SIG-M5 (cell line): ENCODE measurements at places on chromosomes 16 and 17.

DNA sequence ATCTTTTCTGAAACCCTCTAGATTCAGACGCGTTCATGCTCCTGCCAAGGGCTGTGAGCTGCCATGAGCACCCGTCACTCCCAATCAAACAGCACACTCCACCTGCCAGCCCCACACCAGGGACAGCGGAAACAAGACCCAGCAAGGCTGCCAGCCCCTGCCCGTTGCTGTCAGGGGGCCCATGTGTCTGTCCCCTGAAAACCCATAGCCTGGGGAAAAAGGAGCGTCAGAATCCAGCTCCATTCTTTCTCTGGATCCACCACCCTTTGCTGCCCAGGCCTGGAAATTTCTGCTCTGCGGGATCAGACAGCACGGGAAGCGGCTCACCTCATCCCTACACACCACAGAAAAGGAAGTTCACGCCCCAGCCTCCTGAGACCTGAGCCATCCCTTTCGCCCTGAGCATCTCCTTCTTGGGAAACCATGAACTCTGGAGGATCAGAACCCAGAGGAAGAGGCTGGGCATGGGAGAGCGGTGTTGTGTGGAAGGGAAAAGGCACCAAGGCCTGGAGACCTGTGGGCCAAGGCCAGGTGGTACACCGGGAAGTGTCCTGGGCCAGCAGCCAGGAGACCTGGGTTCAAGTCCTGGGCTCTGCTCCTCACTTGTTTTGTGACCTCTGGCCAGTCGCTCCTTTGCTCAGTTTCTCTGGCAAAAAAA lies 51.5 kb upstream of the RCVRN start:
- no peak for DNase-seq

- DNase-seq: no peak
These were observed 16.2 kb downstream of the CHST4 start for GRCh38 chr16:71542377-71542776.

DNA sequence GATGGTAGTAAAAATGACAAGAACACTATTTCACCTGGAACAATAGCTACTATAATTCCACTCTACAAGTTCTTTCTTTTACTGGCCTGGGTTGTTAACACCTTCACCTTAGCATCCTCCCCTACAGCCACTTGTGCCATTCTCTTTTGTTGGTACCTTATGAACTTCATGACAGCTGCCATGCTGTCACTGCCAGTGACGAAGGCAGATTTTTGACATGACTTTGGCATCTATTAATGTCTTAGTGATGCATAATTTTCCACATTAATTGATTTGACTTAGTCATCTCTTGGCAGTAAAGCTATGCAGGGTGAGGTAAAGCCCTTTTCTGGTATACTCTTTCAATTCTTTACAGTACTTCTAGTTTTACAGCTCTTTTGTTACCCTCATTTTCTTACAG lies 207.9 kb downstream of the TANC2 start:
- DNase-seq: no peak

DNA sequence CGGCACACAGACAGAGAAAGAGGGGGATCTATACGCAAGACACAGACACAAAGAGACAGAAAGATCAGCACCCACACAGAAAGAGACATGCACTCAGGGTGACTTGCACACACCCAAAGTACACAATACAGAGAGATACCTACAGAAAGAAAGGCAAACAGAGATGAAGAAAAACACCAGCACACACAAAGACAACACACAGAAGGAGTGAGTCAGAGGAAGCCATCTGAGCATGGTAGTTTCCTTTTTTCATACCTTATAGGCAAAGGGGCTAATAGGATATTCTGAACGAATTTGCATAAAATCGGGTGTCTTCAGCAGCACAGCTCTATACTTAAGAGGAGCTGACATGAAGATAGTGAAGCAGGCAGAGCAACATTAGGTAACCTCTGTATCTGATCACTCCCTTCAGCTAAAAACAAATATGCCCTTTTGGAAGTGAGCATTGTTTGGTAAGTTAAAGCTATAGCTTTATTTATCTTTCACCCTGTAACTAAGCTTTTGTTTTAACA lies 198.6 kb downstream of the AATF start:
- no peak for DNase-seq

DNA sequence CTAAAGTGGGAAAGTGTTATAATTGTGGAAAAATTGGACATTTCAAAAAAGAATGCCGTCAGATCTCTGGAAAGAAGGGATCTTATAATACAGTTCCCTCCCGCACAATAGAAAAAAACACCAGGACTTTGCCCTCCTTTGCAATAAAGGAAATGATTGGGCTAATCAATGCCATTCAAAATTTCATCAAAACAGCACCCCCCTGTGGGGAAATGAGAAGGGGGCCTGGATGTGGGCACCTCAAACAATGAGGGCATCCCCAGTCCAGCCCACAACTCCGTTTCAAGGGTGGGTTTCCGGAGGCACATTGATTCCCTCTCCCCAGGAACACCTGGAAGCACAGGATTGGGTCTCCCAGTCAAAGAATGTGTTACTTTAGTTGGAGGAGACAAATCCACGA lies 26.1 kb downstream of the CD300LG start:
- DNase-seq: no peak

GRCh38 chr16:3289998-3290673 lies 6.8 kb downstream of the ZNF263 start:
- no peak for DNase-seq

- DNase-seq: no peak
These were observed 239.6 kb upstream of the FOXF1 start for GRCh38 chr16:86270696-86271095.

DNA sequence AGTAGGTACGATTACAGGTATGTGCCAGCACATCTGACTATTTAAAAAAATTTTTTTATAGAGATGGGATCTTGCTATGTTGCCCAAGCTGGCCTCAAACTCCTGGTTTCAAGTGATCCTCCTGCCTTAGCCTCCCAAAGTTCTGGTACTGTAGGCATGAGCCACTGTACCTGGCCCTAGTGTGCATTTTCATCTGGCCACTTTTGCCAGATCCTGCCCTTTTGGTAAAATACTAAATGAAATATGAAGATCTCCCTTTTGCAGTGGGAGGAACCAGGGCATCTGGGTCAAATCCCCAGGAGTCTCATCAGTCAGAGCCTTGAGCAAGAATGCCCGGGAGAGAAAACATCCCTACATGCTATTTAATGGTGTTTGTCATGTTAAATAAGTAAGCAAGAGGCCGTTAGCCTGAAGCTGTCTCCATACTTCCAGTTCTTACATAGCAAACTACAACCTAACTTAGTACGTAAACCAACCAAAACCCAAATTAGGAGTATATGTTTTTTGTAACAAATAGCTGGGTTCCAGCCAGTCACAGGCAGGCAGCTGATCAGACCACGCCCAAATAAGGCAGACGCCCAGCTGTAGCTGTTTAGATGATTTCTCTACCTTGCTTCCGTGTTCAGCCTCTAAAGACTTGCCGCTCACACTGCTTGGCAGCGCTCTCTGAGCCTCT lies 46.5 kb upstream of the CLEC18A start:
- no peak for DNase-seq

DNA sequence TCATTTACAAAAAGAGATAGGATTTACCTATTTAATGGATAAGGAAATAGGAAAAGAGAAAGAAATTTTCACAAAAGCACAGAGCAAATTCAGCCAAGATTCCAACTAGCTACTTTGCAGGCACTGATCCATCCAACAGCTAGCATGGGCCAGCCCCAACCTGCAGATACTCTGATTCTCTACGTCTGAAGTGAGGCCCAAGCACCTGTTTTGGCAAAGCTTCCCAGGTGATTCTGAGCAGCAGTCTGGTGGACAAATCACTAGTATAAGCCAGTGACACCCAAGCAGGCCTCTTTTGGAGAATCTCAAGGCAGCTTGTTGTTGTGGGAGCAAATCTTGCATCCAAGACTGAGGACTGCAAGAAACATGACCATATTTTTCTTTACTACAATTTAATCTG lies 20.9 kb upstream of the CALB2 start:
- no peak for DNase-seq

GRCh38 chr17:68700421-68700820 lies 99.3 kb upstream of the FAM20A start:
- DNase-seq: no peak

- DNase-seq: no peak
These were observed 5.0 kb upstream of the RPH3AL start for GRCh38 chr17:357644-358043.

DNA sequence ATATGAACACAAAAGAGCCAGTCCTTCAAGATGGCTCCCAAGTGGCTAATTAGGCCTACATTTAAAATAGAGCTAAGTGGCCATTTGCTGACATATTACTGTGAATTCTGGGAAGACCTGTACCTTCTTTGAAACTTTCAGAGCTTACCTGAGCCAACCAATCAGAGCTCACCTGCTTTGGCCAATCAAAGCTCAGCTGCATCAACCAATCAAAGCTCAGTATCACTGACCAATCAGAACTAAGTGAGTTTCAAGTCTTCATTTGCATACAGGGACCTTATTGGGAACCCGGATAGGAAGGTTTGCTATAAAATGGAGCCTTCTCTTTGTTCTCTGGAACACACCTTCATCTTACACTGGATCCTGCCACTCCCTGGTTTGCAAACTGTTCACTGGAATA lies 63.7 kb downstream of the FOXL1 start:
- no peak for DNase-seq

DNA sequence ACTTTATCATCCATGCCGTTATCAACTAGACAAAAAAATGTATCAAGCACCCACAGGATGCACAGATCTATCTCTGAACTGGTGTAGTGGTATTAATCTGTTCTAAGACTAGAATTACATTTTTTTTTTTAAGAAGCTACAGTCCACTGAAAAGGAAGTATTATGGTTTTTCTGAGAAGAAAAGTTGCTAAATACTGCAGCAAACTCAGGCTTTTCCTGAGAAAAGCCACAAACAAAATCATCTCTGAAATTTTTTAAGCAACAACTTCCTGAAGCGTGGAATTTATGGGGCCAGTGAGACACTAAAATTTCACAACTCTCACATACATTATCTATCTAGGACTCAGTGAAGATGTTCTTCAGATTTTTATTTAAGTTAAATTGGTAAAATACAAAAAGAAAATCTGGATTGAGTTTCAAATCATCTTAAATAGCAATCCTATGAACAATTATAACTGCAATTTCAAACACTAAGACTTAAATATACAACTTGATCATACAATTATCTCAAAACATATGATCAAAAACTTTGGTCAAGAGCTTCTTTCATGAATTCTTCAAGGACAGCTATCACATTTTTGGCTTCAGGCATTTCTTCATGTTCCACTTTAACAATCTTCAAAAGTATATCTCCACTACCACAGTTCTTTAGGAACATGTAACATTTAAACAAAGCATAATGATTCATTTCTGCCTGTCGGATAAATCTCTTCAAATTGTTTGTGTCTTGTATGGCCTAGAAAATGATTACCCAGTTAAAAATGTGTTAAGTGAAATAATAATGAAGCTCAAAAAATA lies 10.5 kb downstream of the C17orf75 start:
- DNase-seq: no peak

DNA sequence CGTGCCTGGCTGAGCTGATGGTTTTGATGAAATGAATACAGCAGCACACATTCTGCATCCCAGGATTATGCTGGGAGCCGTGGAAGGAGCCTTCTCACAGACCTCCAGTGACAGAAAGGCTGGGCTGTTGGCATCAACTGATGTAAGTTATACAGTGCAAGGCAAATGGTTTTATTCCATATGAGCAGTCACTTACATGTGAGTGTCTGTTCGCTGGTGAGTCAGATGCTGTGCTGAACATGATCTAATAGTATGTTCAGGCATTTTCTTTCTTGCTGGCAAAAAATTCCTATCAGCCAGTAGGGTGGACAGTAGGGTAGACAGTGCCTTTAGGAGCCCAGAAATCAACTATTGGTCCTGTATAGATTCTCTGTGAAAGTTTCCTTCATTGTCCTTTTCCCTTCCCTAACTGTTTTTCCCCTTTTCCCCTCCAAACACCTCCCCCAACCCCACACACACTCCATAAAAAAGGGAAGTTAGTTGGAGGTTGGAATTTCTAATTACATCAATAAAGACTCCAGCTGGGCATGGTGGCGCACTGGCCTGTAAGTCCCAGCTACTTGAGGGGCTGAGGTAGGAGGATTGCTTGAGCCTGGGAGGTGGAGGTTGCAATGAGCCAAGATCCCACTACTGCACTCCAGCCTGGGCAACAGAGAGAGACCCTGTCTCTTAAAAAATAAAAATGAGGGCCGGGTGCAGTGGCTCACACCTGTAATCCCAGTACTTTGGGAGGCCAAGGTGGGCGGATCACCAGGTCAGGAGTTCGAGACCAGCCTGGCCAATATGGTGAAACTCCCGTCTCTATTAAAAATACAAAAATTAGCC lies 36.2 kb downstream of the LDHD start:
- no peak for DNase-seq

- no peak for DNase-seq
These were observed 99.9 kb upstream of the GSE1 start for GRCh38 chr16:85513180-85513579.
